ENCODE measurements at places on chromosomes 4 and X. TPM values are rescaled to one million over a fixed set of nuclear protein-coding genes. Genes with fewer than 3 reads are reported as not detected.

DNA sequence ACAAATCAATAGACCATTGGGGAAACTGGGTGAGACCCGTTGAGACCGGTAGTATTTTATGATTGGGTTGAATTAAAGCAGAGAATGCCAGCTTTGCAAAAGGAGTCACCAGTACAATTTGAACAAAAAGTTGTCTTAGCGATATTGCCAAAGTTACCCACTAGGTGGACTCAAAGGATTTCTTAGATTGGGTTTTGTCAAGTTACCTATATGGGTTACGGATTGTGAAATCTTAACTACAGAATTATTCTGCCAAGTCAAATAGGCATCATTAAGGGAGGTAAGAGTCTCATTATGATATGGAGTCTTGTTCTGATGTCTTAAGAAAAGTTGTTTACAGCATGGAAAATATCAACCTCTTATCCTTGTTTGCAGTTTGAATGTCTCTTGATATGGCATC, 15.0 kb upstream of the CT47A1 start:
- H3K4me1 ChIP-seq, result no peaks in the 10 kb centered on the region
- no peak for DNase-seq
- H3K36me3 ChIP-seq, result no peaks in the 10 kb centered on the region
- H3K27me3 ChIP-seq, result no peaks in the 10 kb centered on the region

- H3K4me3 ChIP-seq, result no peak overlapping the region
- H3K4me1 ChIP-seq, result no peaks in the 10 kb centered on the region
- H3K36me3 ChIP-seq, result no peaks in the 10 kb centered on the region
- H3K27me3 ChIP-seq, result no peaks in the 10 kb centered on the region
- no peak for DNase-seq
Measured at GRCh38 chr4:149589826-149590225, 225.8 kb downstream of the IQCM start.

DNA sequence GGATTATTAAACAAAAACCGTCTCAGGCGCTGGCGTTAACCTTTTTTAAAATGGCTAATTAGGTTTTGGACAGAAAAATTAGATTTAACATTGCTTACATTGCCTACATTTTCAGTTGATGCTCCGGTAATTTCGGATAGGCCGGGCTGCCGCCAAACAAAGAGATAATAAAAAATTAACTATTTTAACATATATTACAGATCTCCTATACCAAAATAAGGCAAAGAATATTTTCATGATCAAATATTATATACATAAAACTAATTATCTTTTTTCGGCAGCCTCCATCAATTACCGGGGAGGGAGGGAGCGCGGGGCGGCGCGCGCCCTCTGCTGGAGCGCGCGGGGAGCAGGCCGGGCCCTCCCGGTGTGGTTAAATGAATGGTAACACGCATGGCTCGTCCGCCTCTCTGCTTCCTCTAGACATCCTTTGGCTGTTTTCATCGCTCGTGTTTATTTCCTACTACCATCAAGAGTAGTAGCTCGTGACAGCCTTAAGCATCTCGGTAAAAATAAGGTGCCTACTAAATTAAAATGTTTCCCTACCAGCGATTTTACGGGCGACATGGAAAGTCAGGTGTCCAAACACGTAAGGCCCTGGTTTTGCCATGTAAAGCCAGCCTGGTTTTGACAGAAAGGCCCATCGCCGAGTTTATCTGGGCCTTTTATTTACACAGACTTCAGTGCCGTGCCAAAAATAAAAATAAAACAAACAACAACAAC, 52.4 kb upstream of the TMEM33 start:
- H3K4me1 ChIP-seq, result peaks cover 5% of the 10 kb centered on the region
- peak overlapping the region; percentile 43 for H3K4me3 ChIP-seq
- DNase-seq, result peak; percentile 23
- H3K27ac ChIP-seq, result no peak overlapping the region

- no peak overlapping the region for H3K27ac ChIP-seq
- no peak for DNase-seq
- H3K36me3 ChIP-seq, result no peaks in the 10 kb centered on the region
- peaks cover 25% of the 10 kb centered on the region for H3K4me1 ChIP-seq
Measured at GRCh38 chrX:19865567-19866363, 21.6 kb downstream of the SH3KBP1 start.

GRCh38 chr4:154877110-154877760, 96.2 kb downstream of the RBM46 start:
- no peaks in the 10 kb centered on the region for H3K4me1 ChIP-seq
- peak overlapping the region; percentile 6 for H3K27ac ChIP-seq
- H3K4me3 ChIP-seq, result no peak overlapping the region
- H3K36me3 ChIP-seq, result no peaks in the 10 kb centered on the region
- no peaks in the 10 kb centered on the region for H3K27me3 ChIP-seq

GRCh38 chr4:75308049-75308448, 206.2 kb downstream of the RCHY1 start:
- no peaks in the 10 kb centered on the region for H3K36me3 ChIP-seq
- no peaks in the 10 kb centered on the region for H3K4me1 ChIP-seq
- no peak overlapping the region for H3K27ac ChIP-seq

GRCh38 chrX:148270499-148270898, 229.9 kb upstream of the AFF2 start:
- no peaks in the 10 kb centered on the region for H3K4me1 ChIP-seq
- no peak overlapping the region for H3K27ac ChIP-seq
- H3K4me3 ChIP-seq, result no peak overlapping the region
- DNase-seq, result peak; percentile 7
- no peaks in the 10 kb centered on the region for H3K36me3 ChIP-seq
- no peaks in the 10 kb centered on the region for H3K27me3 ChIP-seq

GRCh38 chr4:6621556-6621927, 18.9 kb upstream of the MRFAP1 start:
- DNase-seq, result no peak
- peaks cover 4% of the 10 kb centered on the region for H3K36me3 ChIP-seq
- no peaks in the 10 kb centered on the region for H3K27me3 ChIP-seq
- H3K4me3 ChIP-seq, result no peak overlapping the region

DNA sequence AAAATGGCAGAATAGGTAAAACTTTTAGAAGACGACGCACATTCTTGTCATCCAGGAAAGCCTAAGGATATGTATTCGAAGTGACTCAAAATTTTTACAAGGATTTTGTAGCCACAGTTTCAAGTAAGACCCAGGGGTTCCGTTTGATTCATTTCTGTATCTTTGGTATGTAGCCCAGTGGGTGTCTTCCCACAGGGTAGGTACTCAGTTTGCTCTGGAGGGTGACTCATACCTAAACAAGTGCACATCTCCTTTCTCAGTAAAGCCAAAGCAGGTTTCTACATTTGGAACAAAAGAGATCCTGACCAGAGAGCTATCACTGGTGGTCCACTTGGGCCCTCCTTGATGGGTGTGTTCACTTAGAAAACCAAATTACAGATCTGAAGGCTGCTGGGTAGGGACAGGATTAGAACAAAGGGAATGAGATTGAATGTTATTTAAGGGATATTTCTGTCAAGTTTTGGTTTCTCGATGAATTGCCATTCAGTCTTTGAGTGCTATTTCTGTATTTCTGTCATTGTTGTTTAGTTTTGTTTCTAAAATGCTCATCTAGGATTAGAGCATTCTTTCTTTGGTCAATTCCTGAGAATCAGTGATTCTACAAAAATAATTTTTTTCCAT, 56.1 kb downstream of the PLS3 start:
- DNase-seq, result no peak
- H3K36me3 ChIP-seq, result no peaks in the 10 kb centered on the region
- no peaks in the 10 kb centered on the region for H3K4me1 ChIP-seq
- no peak overlapping the region for H3K27ac ChIP-seq
- no peak overlapping the region for H3K4me3 ChIP-seq

- H3K4me1 ChIP-seq, result peaks cover 4% of the 10 kb centered on the region
- no peaks in the 10 kb centered on the region for H3K27me3 ChIP-seq
- no peak overlapping the region for H3K27ac ChIP-seq
- no peak overlapping the region for H3K4me3 ChIP-seq
Measured at GRCh38 chrX:37802028-37802427, 22.2 kb downstream of the CYBB start.

GRCh38 chr4:1669270-1669669, 14.8 kb downstream of the FAM53A start:
- no peak overlapping the region for H3K27ac ChIP-seq
- H3K4me3 ChIP-seq, result no peak overlapping the region
- no peaks in the 10 kb centered on the region for H3K4me1 ChIP-seq
- no peaks in the 10 kb centered on the region for H3K27me3 ChIP-seq

DNA sequence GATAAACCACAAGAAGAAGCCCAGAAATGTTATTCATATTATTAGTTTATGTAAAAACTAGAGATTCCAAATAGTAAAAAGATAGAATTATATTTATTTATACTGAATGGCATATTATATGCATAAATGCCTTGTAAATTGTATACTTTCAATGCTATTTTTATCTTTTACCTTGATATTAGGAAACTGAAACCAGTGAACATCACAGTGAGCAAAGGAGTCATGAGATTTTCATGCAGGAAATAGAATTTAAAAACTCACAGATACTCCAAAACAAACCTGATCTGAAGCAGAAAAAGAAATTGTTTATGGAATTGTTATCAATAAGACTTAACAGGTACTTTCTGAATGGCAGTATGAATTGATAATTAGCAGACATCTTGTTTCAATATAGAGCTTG, 207.3 kb upstream of the CENPE start:
- H3K27me3 ChIP-seq, result no peaks in the 10 kb centered on the region
- H3K4me3 ChIP-seq, result no peak overlapping the region
- H3K4me1 ChIP-seq, result no peaks in the 10 kb centered on the region
- no peak for DNase-seq
- H3K36me3 ChIP-seq, result no peaks in the 10 kb centered on the region

- H3K27ac ChIP-seq, result no peak overlapping the region
- no peaks in the 10 kb centered on the region for H3K4me1 ChIP-seq
- H3K27me3 ChIP-seq, result no peaks in the 10 kb centered on the region
- no peak overlapping the region for H3K4me3 ChIP-seq
- no peak for DNase-seq
Measured at GRCh38 chr4:18197467-18197866, 175.9 kb upstream of the LCORL start.

GRCh38 chrX:108036298-108036973, 8.4 kb upstream of the VSIG1 start:
- DNase-seq, result no peak
- H3K27ac ChIP-seq, result no peak overlapping the region
- no peaks in the 10 kb centered on the region for H3K27me3 ChIP-seq
- H3K36me3 ChIP-seq, result no peaks in the 10 kb centered on the region
- no peaks in the 10 kb centered on the region for H3K4me1 ChIP-seq
- no peak overlapping the region for H3K4me3 ChIP-seq

GRCh38 chr4:67327245-67328017, 217.9 kb downstream of the CENPC start:
- no peaks in the 10 kb centered on the region for H3K36me3 ChIP-seq
- no peaks in the 10 kb centered on the region for H3K27me3 ChIP-seq
- H3K4me3 ChIP-seq, result no peak overlapping the region
- peak; percentile 46 for DNase-seq
- H3K27ac ChIP-seq, result no peak overlapping the region
- H3K4me1 ChIP-seq, result no peaks in the 10 kb centered on the region

GRCh38 chrX:19882066-19882775, 5.2 kb downstream of the SH3KBP1 start:
- no peaks in the 10 kb centered on the region for H3K36me3 ChIP-seq
- H3K27me3 ChIP-seq, result no peaks in the 10 kb centered on the region
- no peak for DNase-seq
- H3K4me3 ChIP-seq, result no peak overlapping the region
- peaks cover 27% of the 10 kb centered on the region for H3K4me1 ChIP-seq
- no peak overlapping the region for H3K27ac ChIP-seq

TCEAL9 gene
- 1.0 TPM for polyA plus RNA-seq

TMEM31 gene
- not detected for polyA plus RNA-seq

HSFX2 gene
- not detected for polyA plus RNA-seq

POU4F2 gene
- polyA plus RNA-seq, result not detected

SFRP2 gene
- polyA plus RNA-seq, result not detected

SLC6A14 gene
- polyA plus RNA-seq, result not detected

ETDB gene
- not detected for polyA plus RNA-seq

STATH gene
- polyA plus RNA-seq, result not detected

IL15 gene
- 3.8 TPM for polyA plus RNA-seq

KLKB1 gene
- polyA plus RNA-seq, result not detected

SYTL5 gene
- polyA plus RNA-seq, result not detected

SAGE1 gene
- not detected for polyA plus RNA-seq
